A549 treated with GW870086 at 1 μM for 4 hours (cell line): ENCODE measurements at places on chromosomes 6 and 20. TPM values are rescaled to one million over a fixed set of nuclear protein-coding genes. Genes with fewer than 3 reads are reported as not detected.

TRIM40 gene
- total RNA-seq: not detected in 5 replicates

GSTA2 gene
- total RNA-seq: not detected in 5 replicates

OPRL1 gene
- 0.70 to 0.88 TPM (median 0.75 TPM) in 5 replicates for total RNA-seq

SLC22A16 gene
- total RNA-seq: not detected in 5 replicates

ARFGEF2 gene
- 9.9 to 15.7 TPM (median 14.3 TPM) in 5 replicates for total RNA-seq

APCDD1L gene
- total RNA-seq: 0.05 to 0.10 TPM (median 0.09 TPM) in 3 of 5 replicates, not detected in the others

NOX3 gene
- total RNA-seq: not detected in 5 replicates

RNGTT gene
- 6.9 to 10.1 TPM (median 8.7 TPM) in 5 replicates for total RNA-seq

FAM83D gene
- total RNA-seq: 56.0 to 80.7 TPM (median 66.2 TPM) in 5 replicates

ZC3H12D gene
- total RNA-seq: 0.02 to 0.10 TPM (median 0.07 TPM) in 5 replicates

NCOA5 gene
- total RNA-seq: 20.4 to 23.8 TPM (median 20.7 TPM) in 5 replicates

FKBP1A gene
- 461 to 542 TPM (median 514 TPM) in 5 replicates for total RNA-seq

COL21A1 gene
- 0.51 to 2.4 TPM (median 0.76 TPM) in 5 replicates for total RNA-seq

PLTP gene
- 1.5 to 2.2 TPM (median 1.6 TPM) in 5 replicates for total RNA-seq

CTAGE9 gene
- total RNA-seq: not detected in 5 replicates

SLC17A4 gene
- total RNA-seq: not detected in 5 replicates

SCUBE3 gene
- total RNA-seq: 0.02 to 0.07 TPM (median 0.06 TPM) in 5 replicates

SRMS gene
- total RNA-seq: 0.10 to 0.15 TPM in 2 of 5 replicates, not detected in the others

F13A1 gene
- not detected in 5 replicates for total RNA-seq
